ENCODE measurements at places on chromosomes 11 and 22.

DNA sequence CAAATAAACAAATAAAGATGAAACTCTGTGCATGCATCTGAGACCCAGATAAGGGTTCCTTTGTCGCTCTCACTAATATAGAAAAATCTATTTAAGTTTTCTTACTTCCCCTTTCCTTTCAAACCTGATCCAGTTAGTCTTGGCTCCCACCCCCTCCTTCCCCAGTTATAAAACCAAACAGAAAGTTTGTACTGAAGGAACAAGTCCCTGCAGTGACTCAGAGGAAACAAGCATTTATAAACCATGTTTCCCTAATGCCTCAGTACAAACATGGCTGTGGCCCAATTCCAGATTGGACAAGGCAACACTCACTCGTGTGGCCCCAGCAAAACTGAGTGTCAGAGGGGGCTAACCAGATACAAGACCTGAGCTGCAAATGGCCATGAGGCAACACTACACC is 65.5 kb upstream of the ARHGAP20 start:
- no peak for DNase-seq

DNA sequence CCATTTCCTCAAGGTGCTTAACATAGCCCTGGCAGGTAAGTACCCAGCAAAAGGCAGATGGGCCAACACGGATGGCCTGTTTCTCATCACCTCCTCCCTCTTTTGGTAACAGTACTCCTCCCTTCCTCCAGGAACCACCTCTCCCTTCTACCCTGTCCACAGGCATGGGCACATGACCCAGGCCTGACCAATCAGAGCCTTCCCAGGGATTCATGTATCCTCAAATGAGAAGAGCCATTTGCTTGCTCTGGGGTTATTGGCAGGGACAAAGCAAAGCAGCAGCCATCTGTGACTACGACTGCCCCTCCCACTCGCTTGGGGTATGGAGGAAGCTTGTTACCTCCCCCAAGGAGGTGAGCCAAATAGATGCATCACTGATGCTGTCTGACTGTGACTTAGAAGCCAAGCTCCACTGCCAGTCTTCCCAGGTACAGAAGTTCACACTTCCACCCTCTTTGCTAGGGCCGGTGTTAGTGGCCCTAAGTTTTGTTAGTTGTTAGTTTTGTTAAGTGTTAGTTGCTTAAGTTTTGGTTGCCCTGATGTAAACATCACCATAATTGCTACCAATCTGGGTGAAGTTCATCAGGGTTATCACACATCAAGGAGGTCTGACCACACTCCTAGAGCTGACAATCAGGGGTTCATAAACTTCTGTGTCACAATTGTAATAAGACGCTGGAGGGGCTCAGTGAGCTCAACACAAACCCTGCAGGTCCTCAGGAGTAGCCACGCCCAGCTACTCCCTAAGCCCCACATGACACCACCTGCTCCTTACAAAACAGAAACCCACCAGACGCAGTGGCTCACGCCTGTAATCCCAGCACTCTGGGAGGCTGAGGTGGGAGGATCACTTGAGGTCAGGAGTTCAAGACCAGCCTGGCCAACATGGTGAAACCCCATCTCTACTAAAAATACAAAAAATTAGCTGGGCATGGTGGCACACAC is 57.3 kb downstream of the ARFGAP3 start:
- DNase-seq: no peak

GRCh38 chr22:19115628-19116027 is 6.6 kb downstream of the DGCR2 start:
- no peak for DNase-seq

DNA sequence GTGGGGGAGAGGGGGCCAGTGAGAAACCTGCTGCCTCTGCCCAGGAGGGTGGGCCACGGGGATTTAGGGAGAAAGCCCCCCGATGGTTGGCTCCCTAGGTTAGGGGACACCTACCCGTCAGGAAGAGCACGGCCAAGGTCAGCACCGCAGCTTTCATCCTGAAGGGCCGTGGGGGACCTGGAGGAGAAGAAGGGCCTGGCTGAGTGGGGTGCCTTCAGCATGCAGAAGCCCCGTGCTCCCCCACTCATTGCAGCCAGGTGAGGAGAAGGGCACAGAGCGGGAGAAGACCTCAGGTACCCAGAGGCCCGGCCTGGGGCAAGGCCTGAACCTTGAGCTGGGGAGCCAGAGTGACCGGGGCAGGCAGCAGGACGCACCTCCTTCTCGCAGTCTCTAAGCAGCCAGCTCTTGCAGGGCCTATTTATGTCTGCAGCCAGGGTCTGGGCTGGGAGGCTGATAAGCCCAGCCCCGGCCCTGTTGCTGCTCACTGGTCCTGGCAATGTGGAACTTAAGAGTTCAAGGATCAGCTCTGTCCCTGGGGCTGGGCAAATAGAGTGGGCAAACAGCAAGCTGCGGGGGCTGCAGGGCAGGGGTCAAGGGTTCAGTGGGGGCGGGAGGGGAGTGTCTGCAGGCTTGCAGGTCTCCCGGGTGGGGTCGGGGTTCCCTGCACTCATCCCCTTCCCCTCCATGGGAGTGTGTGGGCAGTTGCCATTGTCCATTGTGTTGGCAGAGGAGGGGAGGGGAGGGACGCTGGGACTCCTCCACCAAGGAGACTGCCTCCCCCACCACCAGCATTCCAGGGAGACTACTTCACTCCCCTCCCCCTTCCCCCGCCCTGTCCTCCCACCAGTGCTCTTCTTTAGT is at the start of gene APOA1:
Gene APOA1 (minus strand): TSS at position 392 of the 861 bp plus-strand sequence. CDS start 235 bp downstream, at position 157.
- no peak for DNase-seq

DNA sequence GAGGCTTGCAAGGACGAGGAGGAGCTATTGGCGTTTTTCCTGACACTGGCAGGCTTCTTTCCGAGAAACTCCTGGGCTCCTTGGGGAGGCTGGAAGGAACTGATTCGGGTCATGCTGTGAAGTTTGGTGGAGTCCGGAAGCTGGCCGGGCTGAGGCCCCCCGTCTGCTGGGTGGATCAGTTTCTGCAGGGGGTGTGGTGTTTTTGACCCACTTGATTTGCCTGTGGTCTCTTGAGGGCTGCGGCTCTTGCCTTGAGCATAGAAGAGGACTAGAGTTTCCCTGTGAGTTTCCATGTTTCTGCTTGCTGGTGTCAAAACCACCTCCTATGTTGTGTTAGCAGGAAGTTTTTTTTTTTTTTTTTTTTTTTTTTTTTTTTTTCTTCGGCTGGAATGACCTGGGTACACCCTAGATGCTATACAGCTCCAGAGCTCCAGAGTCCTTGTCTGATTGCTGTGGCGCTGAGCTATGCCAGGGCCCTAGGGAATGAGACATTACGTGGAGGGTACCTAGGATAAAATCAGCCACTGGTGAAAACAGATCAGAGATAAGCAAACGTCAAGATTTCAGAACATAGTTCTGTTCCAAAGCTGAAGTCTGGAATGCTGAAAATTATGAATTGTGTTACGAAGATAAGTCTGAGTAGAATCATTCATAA is 728 bp downstream of the TBC1D22A start:
- DNase-seq: peak; percentile 64

GRCh38 chr11:92449222-92449621 is 224.6 kb downstream of the FAT3 start:
- DNase-seq: no peak

DNA sequence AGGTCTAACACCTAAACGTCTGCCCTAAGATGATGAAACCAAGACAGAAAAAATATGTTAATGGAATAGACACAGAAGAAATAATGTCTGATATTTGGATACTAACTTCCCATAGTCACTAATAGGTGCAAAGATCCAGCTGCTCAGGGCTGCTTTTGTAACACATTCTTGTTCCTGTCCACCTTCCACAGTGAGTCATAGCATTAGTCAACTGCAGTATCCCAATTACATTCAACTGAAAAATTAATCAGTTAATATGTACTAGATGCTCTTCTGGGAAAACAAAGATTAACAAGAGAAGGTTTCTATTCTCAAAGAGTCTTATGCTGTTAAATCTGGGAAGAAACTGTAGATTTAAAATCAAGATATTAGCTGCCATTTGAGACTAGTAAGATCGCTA is 47.6 kb downstream of the HEPHL1 start:
- DNase-seq: no peak

- no peak for DNase-seq
Observed at GRCh38 chr11:76453248-76453647, 8.4 kb downstream of the EMSY start.

GRCh38 chr22:30969532-30970355 is 679 bp downstream of the TUG1 start:
- DNase-seq: peak; percentile 38

DNA sequence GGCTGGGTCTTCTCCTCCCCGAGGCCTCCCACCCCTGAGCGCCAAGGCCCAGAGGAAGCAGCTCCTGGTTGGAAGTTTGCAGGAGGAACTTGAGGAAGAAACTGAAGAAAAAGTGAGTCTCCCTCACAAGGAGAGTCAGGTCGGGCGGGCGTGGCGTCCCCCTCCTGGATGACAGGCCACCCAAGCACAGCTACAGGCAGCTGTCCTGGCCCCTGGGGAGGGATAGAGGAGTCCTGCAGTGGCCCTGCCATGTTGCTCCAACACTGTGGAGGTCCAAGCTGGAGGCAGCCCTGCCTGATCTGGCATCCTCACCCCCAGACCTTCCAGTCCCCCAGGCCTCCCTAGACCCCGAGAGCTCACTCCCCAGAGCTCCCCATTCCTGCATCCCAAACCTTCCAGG is 1150.1 kb downstream of the BRD1 start:
- DNase-seq: no peak

- DNase-seq: no peak
Observed at GRCh38 chr11:128618603-128619002, 31.2 kb upstream of the ETS1 start.

GRCh38 chr11:59195586-59195985 is 17.1 kb downstream of the MPEG1 start:
- no peak for DNase-seq

GRCh38 chr11:107392611-107393010 is 65.0 kb downstream of the CWF19L2 start:
- DNase-seq: no peak

GRCh38 chr11:94199136-94200130 is 70.8 kb downstream of the PANX1 start:
- DNase-seq: no peak

GRCh38 chr11:43933608-43934551 is 8.6 kb upstream of the C11orf96 start:
- no peak for DNase-seq

DNA sequence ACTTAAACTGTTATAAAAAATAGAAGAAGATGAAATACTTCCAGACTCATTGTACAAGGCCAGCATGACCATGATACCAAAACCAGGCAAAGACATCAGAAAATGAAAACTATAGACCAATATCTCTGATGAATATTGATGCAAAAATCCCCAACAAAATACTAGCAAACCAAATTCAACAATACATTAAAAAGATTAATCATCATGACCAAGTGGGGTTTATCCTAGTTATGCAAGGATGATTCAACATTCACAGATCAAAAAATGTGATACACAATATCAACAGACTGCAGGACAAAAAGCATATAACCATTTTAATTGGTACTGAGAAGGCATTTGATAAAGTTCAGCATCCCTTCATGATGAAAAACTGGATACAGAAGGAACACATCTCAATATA is 824.5 kb upstream of the RAG2 start:
- no peak for DNase-seq

GRCh38 chr11:121614636-121615240 is 162.0 kb upstream of the SORL1-AS1 start:
- DNase-seq: no peak

GRCh38 chr11:89436071-89436470 is 55.1 kb downstream of the NOX4 start:
- no peak for DNase-seq

- DNase-seq: no peak
Observed at GRCh38 chr22:32565002-32565339, 90.4 kb downstream of the FBXO7 start.

GRCh38 chr22:33597274-33597985 is 322.8 kb downstream of the LARGE1 start:
- no peak for DNase-seq

DNA sequence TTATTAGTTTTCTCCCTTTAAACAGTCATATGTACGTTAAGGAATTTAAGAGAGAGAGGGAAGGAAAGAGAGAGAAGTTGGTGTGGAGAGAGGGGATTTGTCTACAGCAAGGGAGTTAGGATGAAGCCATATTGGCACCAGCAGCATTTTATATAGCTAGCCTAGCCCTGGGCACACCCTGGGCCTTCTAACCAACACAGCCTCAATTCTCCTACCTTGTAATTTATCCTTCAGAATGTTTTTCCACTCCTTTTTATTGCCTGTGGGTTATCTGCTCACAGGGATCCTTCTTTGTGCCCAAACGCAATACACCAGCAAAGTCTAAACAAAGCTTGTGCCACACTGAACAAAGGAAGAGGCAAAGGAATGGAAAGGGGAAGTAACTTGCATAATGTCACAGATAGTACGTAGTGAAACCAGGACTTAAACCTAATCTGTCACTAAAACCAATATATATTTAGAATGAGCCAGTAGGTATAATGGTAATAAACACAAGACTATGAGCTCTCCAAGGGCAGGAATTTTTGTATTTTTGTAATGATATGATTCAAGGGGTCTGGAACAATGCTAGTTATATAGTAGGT is 613.8 kb upstream of the TENM4 start:
- no peak for DNase-seq

GRCh38 chr11:121038648-121039409 is 14.9 kb downstream of the TBCEL start:
- no peak for DNase-seq

DNA sequence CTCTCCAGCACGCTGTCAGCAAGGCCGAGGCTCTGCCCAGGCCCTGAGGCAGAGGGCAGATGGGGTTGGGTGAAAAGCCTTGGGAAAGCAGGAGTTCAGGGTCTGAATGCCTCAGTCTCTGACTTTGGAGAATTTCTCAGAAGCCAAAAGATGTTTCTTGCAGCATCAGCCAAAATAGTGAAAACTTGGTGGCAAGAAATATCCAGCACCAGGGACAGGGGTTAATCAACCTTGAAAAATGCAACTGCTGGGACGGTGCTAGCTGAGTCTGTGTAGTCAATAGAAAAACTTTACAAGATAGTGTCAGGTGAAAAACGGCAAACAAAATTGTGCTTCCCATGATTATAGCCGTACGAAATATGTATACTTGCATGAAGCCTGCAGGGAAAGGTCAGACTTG is 1.4 kb upstream of the ABCC8 start:
- no peak for DNase-seq

- DNase-seq: no peak
Observed at GRCh38 chr11:96019810-96020747, 96.2 kb upstream of the MTMR2 start.

DNA sequence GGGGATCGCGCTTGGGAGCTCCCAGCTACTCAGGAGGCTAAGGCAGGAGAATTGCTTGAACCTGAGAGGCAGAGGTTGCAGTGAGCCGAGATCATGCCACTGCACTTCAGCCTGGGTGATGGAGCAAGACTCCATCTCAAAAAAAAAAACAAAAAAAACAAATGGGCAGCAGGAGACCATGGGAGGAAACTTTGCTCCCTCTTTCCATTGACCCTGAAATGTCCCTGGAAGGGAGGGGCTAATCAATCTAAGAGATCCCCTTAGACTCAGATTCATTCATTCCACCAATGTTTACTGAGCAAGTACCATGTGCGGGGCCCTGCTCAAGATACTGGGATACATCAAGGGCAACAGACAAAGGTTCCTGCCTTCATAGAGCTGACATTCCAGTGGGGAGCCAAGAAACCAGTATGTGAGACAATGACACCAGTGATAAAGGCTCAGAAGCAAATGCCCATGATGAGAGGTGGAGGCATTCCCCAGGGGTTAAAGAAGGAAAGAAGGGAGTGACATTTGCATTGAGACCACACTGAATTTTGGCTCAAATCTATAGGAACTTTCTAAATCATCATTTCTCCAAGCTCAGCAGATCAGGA is 37.7 kb upstream of the TFIP11 start:
- DNase-seq: no peak
